ENCODE measurements at places on chromosomes 16 and 17. TPM values are rescaled to one million over a fixed set of nuclear protein-coding genes. Genes with fewer than 3 reads are reported as not detected.
A peak's percentile ranks its signal among the peaks of the same experiment; 100 is the strongest.

Gene MT1H
- total RNA-seq: 2.3 TPM

Gene KRTAP17-1
- not detected for total RNA-seq

DNA sequence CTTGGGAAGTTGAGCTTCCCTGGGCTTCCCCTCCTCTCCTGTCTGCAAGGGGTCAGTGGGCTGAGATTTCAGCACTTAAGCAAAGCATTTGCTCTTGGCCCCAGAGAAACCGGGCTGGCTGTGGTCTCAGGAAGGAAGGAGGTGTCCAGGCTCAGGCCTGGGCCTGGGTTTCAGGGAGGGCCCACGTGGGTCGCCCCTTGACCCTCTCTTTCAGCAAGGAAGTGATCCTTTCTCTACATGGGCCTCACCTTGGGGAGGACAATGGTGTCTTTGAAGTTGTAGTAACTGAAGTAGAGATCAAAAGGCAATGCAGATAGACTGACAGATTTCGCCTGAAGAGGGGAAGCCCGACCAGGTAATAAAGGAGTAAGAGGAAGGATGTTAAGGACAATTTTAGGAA is 2.7 kb downstream of the NOD2 start:
- no peak for DNase-seq

GRCh38 chr17:66448026-66448639 is 145.7 kb downstream of the PRKCA start:
- DNase-seq: no peak

DNA sequence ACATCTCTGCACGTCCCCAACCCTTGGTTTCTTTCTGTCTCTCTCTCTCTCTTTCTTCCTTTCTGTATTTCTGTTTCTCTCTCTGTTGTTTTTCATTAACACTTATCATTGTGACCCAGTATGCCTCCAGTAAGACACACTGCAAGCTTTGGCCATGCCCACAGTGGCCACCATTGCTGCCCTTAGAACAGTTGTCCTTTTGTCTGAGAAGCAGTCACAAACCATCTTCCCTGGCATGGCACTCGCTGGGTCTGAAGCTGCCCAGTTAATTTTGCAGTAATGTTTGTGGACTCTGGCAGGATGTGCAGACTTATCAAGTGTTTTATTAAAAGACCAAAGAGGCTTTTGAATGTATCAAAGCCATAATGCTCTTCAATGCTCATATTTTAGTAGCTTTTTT is 146.9 kb downstream of the MSI2 start:
- DNase-seq: no peak

- no peak for DNase-seq
Observed at GRCh38 chr16:20626966-20627365, 50.8 kb upstream of the ACSM2B start.

- DNase-seq: peak; percentile 73
Observed at GRCh38 chr17:2828397-2829038, 32.3 kb downstream of the RAP1GAP2 start.

DNA sequence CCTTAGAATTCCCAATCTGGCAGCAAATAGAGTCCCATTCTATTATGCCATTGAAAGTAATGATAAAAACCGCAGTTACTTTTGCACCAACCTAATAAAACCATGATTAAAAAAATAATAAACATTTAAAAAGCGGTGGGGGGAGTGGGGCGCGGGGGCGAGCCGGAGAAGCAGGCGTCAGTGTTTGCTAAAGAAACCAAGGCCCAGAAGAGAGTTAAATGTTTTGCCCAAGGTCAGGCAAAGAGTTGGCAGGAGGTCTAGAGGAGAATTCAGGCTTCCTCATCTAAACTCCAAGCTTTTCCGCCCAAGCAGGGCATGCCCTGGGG is 9.7 kb upstream of the PRSS22 start:
- DNase-seq: no peak

Gene C17orf100
- total RNA-seq: 1.4 TPM

GRCh38 chr16:89472711-89473075 is 17.7 kb downstream of the ANKRD11 start:
- DNase-seq: no peak

DNA sequence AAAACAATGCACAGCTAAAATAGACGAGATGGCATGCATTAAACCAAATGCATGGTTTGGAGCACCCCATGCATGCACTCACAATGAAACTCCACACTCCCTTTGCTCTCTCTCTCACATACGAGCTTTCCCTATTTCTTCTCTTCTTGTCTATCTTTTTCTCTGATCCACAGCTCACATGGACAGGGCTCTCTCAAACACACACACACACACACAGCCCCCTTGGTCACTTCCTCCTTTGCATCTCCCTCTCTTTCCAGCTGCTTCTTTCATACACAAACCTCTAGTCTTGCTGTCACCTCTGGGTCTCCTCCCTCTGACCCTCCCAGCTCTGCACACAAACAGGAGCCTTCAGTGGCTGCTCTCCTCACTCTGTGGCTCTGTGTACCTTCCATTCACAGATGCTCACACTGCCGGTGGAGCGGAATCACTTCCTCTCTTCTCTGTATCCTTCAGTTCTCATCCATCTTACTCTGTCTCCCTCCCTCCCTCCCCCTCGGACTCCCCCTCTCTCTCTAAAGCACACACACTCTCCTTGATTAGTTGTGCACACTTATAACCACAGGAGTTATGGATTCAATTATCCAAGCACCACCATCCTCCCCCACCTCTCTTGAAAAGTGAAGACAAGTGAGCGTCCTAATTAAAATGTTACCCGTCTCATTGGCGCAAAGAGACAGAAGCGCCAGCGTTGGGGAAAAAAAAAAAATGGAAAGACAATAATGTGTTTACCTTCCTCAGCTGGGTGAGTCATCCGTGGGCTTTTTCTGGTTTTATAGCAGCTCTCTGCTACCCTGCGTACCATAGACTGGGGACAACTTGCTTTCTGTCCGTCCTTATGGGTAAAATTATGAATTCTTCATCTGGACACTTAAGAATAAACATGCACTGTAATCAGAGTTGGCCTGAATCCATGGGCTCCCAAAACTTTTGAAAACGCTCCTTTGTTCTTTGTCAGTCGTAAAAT is 90.8 kb downstream of the SHISA6 start:
- DNase-seq: no peak

DNA sequence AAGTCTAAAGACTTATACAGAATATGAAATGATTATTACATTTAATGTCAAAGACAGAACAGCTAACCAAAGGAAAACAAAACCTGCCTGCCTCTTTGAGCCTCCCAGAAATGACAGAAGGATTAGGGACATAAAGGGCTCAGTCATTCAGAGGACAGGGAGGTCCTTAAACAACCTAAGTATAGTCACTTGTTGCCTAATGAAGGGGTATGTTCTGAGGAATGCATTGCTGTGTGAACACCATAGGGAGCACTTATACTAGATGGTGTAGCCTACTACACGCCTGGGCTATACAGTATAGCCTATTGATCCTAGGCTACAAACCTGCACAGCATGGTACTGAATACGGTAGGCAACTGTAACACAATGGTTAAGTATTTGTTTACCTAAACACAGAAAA is 106.4 kb downstream of the PARN start:
- no peak for DNase-seq

Gene KCNG4
- not detected for total RNA-seq

DNA sequence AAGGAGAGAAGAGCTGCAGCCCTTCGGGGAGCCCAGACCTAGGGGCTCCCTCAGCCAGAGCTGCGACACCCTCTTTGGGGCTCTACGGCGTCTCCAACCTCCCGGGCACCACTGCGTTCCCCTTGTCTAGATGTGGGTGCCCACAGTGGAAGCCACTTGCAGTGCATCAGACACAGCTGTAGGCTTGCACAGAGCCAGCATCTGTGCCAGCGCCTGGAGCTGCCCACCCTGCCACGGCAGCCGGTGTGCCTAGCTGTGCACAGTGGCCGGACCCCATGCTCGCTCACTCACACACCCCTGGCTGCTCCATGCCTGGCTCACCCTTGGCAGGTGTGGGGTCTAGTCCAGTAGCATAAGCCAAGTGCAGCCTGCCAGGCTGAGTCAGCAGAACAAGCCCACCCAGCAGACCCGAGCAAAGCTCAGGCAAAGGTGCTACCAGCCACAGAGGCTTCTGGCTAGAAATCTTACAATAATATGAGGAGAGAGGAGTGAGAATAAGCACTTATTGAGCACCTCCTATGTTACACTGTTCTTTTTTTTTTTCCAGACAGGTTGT is 12.9 kb upstream of the KDM8 start:
- DNase-seq: no peak

GRCh38 chr16:83400234-83400633 is 407.5 kb upstream of the HSBP1 start:
- DNase-seq: no peak

- no peak for DNase-seq
Observed at GRCh38 chr16:55494994-55495421, 13.9 kb upstream of the LPCAT2 start.

GRCh38 chr17:76513306-76513692 is 12.1 kb upstream of the RHBDF2 start:
- DNase-seq: no peak

Gene ZNF423
- not detected for total RNA-seq

Gene TNFRSF13B
- total RNA-seq: 0.31 TPM

Data from activated naive CD8-positive, alpha-beta T cell treated with anti-CD3 and anti-CD28 coated beads for 36 hours (primary cell).